ENCODE measurements at places on chromosomes 2 and 18.

GRCh38 chr2:203718087-203718486 is 11.6 kb downstream of the CD28 start:
- DNase-seq: peak; percentile 25

DNA sequence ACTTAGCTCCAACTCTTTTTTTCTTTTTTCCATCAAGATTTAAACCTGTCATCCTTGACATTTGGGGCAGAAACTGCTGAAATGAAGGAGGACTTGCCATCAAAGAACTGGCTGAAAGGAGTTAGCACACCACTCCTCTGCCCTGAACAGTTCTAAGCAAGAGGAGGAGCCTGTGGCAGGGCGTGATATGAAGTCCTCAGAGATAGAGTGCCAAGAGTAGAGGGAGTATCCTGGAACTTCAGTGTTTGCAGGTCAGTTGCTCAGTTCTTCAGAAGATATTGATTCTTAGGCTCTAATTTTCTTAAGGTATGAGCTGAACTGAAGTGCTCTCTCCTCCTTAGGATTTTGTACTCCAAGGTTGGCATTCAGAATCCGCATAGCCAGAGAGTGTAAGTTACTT is 15.2 kb downstream of the NABP1 start:
- DNase-seq: no peak

DNA sequence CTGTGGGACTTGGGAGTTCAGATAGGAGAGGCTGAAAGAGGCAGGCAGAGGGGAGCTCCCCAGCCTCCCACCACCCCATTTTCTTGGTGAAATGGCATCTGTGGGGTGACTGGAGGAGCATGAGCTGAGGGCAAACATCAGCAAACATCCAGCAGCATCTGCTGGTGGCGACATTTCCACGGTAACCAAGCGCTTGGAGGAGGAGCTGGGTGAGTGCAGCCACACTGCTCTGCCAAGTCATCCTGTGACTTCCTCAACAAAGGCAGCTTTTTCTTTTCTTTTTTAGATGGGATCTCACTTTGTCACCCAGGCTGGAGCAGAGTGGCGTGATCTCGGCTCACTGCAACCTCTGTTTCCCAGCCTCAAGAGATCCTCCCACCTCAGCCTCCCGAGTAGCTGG is 5.6 kb downstream of the TXNL4A start:
- DNase-seq: no peak

- no peak for DNase-seq
Measured at GRCh38 chr2:175832866-175833265, 169.2 kb downstream of the LNPK start.

GRCh38 chr2:216827073-216827720 is 32.7 kb downstream of the TNP1 start:
- DNase-seq: no peak
